ENCODE measurements at places on chromosomes 6 and 20.

DNA sequence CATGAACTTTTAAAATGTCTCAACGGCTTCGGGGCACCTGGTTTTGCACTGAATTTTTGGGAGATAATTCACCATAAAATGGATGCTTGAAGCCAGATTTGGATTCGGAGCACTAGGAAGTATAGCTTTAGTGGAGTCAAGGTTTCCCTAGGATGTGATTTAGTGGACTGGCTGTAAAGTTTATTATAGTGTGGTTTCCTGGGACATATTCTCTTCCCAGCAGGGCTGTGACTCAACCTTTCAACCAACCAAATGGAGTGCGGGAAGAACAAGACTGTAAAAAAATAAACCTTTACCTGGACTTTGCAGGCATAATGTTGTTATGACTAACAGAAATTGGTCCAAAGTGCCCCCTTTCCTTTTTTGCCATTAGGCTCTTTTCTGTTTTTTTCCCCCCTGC lies 327.4 kb upstream of the MAN1A1 start:
- DNase-seq = no peak

DNA sequence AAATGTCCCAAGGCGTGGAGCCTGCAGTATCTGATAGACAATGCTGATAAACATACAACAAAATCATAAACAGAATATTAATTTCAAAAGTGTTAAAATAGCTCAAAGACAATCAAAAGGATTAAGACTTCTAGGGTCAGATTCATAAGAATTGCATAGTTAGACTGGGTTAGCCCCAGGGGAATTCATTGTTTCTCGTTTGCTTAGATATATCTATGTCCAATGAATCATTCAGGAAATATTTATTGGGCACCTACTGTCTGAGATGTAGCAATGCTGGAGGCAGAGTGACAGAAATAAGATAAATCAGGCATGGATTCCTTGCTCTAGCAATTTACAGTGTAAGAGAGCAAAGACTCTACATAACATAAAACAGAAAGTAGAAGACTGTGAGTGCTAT lies 124.4 kb upstream of the PRL start:
- no peak for DNase-seq

DNA sequence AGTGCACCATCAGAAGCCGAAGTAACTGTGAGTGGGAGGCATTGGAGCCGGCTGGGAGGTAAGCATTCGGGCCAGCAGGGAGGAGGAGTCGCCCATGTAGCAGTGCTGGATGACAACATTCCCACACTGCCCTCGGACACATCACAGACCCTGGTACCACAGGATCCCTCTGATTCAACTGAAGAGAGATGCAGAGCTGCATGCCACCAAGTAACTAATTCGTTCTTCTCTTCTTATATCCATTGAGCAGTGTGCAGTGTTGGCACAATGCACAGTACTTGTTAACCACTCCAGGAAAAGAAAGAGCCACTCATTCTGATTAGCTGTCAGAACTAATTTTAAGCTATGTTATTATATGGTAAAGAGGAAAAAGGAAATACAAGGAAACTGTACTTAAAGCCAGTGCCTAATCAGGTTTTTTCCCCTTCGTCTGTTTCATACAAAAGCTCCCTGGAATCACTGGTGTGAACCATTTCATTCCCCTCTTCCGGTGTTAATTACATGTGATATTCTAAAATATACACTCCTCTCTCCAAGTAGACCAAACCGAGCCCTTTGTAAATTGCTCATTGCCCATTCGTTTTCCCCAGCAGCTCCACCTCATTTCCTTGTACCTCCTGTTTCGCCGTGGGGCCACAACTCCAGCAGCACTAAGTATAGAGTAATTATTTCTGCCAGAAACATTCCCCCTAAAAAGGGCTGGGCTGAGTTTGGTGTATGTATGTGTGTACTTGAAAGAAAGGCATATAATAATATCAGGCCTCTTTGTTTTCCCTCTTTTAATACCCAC lies 32.4 kb upstream of the ADTRP start:
- no peak for DNase-seq

GRCh38 chr20:61422636-61423425 lies 170.8 kb downstream of the CDH4 start:
- no peak for DNase-seq

GRCh38 chr20:10978019-10978702 lies 304.4 kb upstream of the JAG1 start:
- DNase-seq = no peak

DNA sequence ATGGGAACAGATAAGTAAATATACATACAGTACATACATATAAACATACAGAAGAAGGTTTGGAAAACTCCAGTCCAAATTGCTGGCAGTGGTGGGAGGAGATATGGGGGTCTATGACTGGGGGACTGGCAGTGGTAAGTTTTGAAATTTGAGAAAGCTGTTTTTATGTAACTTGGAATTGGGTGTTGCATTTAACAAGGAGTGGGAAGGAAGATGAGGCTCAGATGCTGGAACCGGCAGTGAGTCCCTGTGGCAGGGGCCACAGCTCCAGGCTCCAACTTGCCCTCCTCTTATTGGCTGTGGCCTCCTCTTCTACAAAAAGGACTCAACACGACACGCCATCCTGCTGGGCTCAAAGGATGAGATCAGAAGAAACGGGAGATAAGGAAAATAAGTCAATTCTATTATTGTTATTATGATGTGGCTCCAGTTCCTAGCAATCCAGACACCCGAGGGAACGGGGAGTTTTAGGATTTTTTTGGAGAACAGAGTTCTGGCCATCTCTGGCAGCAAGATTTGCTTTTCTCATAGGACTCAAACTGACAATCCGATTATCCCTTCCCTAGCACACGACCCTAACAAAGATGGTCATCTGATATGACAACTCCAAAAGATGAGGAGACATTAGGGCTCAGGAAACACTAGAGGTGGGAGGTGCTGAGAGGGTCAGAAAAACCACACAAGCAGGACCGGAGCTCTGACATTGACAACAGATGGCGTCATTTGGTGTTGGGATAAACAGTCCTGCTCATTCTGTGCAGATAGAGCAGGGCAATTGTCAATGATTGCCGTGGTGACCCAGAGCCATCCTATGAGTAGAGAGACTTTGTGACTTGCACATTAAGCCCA lies 6.0 kb upstream of the TGM2 start:
- no peak for DNase-seq

Measured in psoas muscle (tissue), 8 donors.